Activated T-cell treated with anti-CD3 and anti-CD28 coated beads, Interleukin-2, amount 50 U/mL, for 4 hours (primary cell): ENCODE measurements at places on chromosomes 5 and 9. TPM values are rescaled to one million over a fixed set of nuclear protein-coding genes. Genes with fewer than 3 reads are reported as not detected.

Gene INIP
- 41.9 TPM for total RNA-seq

Gene PCDHGB5
- total RNA-seq: 0.91 TPM

Gene MACIR
- total RNA-seq: 10.4 TPM

Gene ZNF462
- 0.34 TPM for total RNA-seq

Gene INSL4
- 0.14 TPM for total RNA-seq

Gene PCDHGA1
- 0.11 TPM for total RNA-seq

Gene EQTN
- total RNA-seq: not detected

Gene RLN1
- total RNA-seq: not detected

Gene SV2C
- total RNA-seq: not detected

Gene LCN9
- total RNA-seq: not detected

Gene SMIM15
- 86.6 TPM for total RNA-seq

Gene ZBED3
- 1.7 TPM for total RNA-seq

Gene FOXD4L3
- not detected for total RNA-seq

Gene NIM1K
- total RNA-seq: 1.0 TPM

GRCh38 chr5:108459769-108460168, 77.9 kb upstream of the FBXL17 start:
- no peak for DNase-seq

DNA sequence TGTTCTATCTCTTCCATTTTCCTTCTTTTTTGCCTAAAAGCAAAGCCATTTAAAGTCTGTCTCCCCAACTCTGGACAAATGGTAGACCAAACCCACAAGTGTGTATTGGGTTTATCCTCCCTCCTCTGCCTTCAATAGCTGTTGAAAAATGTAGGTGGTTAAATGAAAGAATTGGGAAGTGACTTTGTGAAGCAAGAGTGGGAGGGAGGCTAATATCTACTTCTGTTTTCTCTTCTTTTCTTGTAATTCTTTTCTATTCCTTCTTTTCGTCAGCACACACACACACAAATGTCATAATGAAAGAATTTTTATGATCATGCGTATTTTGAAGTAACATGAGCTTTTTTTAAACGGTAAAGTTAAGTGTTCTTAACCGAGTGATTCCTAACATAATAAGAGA, 3.8 kb downstream of the CCDC152 start:
- DNase-seq: no peak

- DNase-seq: no peak
Measured at GRCh38 chr9:32875242-32875641, 91.9 kb downstream of the TMEM215 start.

DNA sequence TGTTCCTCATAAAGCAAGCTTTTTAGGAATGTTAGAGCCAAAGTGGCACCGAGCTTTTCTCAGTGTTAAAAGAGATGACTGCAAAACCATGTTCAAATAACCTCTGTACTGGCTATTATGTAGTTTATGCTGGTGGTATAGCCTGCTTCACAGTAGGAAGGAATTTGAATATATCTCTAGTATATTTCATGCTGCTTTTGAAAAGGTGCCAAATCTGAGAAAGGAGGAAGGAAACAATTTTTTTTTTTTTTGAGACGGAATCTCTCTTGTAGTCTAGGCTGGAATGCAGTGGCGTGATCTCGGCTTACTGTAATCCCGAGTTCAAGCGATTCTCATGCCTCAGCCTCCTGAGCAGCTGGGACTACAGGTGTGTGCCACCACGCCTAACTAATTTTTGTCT, 13.5 kb downstream of the CREBRF start:
- DNase-seq: no peak

DNA sequence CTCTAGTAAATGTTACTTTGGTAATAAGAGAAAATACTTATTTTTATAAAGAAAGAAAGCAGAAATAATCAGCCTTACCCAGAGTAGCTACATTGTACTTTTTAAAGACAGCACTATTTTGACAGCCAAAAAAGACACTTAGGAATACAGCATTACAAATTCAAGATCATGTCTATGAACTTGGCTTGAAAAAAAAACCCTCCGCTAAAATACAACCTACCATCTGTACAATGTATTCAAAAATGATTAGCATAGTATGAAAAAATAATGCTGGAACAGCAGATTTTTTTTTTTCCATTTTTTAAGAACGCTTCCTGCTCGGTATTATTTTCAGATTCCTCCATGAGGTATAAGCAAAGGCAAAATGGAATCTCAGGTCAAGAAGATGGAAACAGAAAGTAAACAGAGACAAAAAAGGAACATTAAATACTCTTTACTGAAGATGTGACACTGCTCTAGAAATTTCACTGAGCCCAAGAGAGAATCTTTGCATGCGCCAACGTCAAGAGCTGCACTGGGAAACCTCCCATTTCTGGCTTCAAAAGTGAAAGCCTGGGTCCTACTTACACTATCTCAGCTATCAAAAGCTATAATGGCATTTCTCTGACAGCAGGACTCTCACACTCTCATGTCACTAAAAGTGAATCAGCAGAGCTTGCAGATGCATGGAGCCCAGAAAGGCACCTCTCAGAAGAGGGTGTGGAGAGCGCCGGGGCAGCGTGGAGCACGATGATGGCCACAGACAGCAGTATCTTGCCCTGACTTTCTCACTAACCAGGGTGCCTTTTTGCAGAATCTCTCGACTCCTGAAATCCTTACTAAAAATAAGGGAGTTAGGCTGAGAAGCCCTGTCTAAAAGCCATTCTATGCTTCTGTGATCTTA, 167.4 kb downstream of the ELAVL2 start:
- DNase-seq: no peak

- DNase-seq: no peak
Measured at GRCh38 chr5:53087621-53088121, 21.9 kb downstream of the MOCS2 start.

- DNase-seq: no peak
Measured at GRCh38 chr9:22454016-22454415, 7.4 kb downstream of the DMRTA1 start.

DNA sequence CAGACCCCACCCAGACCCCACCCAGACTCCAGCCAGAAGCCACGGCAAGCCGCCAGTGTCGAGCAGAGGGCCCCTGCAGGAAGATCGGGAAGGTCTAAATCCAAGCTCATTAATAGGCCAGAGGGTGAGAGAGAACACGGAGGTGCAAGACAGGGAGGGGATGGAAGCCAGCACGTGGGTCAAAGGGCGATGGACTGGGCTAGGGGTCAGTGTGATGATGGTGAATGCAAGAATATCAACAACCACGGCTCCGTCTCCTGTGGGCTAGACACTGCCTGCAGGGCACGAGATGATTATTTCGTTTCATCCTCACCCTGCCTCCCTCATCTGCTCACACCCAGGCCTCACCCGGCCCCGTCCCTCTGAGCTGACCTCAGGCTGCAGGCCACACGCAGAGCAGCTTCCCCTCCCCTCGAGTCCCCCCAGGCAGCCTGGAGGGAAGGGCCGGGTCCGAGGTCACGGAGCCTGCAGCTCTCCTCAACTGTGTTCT, 122.0 kb downstream of the COL23A1 start:
- DNase-seq: no peak

GRCh38 chr5:61491861-61492260, 159.8 kb downstream of the ZSWIM6 start:
- DNase-seq: no peak

DNA sequence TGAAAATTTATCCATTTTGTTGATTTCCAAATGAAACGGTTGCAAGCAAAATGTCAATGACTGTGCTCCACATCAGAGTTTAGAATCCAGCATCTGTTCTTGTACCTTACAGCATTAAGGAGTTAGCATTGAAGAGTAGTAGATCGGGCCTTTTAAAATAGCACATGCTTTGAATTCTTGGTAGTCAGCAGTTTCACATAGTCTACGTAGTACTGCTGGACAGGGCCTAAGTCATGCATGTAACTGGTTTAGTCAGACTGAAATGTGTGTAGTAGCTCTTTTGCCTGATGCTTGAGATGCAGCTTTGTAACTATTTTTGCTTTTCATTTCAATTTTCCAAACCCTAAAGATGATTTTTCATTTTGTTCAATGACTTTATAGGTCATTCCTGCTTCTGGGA, 19.8 kb downstream of the LECT2 start:
- no peak for DNase-seq

- DNase-seq: no peak
Measured at GRCh38 chr5:95770830-95771708, 39.9 kb downstream of the RHOBTB3 start.

DNA sequence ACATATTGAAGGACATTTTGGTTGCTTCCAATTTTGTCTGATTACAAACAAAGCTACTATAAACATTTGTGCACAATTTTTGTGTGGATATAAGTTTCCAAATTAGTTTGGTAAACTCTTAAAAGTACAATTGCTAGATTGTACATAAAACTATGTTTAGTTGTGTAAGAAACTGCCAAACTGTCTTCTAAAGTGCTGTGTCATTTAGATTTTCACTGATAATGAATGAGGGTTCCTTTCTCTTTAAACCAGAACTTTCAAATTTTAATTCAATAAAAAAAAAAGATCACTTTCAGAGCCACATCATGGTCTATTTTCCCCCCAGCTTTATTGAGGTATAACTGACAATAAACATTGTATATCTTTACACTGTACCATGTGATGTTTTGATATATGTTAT, 74.0 kb upstream of the TRPC7 start:
- DNase-seq: no peak

- no peak for DNase-seq
Measured at GRCh38 chr5:149036970-149037369, 25.9 kb downstream of the SH3TC2 start.

- DNase-seq: no peak
Measured at GRCh38 chr9:134172198-134173126, 8.1 kb upstream of the RNU6ATAC start.

- DNase-seq: no peak
Measured at GRCh38 chr9:36986468-36987408, 47.3 kb downstream of the PAX5 start.

GRCh38 chr9:123073991-123074422, 40.5 kb downstream of the GPR21 start:
- DNase-seq: no peak

GRCh38 chr5:173798127-173798810, 89.9 kb upstream of the CPEB4 start:
- no peak for DNase-seq
